ENCODE measurements at places on chromosomes 7 and 10.

GRCh38 chr7:44182827-44183226 lies 6.4 kb downstream of the GCK start:
- no peak for DNase-seq

GRCh38 chr7:141114029-141114664 lies 40.3 kb downstream of the TMEM178B start:
- no peak for DNase-seq

DNA sequence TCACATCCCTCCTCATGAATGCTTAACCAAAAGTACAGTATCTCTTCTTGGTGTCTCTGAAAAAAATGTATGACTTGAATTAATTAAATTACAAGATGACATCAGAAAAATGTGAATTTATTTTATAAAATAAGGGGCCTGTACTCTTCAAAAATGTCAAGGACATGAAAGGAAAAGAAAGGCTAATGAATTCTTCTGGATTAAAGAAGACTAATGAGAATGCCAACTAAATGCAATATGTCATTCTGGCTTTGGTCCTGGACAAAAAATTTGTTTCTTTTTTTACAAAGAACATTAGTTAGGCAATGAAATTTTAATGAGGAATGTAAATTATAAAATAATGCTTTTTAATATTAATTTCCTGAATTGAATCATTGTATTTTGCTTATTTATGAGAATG lies 1125.7 kb downstream of the DNAJB9 start:
- no peak for DNase-seq

DNA sequence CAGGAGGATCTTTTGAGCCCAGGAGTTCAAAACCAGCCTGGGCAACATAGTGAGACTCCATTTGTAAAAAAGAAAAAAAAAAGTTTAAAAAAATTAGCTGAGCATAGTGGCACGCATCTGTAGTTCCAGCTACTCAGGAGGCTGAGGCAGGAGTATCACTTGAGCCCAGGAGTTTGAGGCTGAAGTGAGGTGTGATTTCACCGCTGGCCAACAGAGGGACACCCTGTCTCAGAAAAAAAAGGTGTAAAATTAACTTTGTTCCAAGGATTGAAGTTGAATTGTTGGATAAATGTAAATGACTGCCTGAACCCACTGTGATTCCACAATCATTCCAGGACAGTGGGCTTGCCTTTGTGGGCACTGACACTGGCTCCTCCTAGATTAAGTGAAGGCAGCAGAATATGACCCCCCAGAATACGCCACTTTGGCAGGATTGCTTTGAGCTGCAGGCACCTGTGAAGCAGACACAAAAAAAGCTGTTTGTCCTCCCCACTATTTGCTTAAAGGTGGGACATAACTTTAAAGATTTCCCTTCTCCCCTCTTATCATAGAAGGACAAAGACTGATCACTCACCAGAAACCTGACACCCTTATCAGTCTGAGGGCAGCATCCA lies 57.2 kb upstream of the FOXI2 start:
- DNase-seq, result no peak

DNA sequence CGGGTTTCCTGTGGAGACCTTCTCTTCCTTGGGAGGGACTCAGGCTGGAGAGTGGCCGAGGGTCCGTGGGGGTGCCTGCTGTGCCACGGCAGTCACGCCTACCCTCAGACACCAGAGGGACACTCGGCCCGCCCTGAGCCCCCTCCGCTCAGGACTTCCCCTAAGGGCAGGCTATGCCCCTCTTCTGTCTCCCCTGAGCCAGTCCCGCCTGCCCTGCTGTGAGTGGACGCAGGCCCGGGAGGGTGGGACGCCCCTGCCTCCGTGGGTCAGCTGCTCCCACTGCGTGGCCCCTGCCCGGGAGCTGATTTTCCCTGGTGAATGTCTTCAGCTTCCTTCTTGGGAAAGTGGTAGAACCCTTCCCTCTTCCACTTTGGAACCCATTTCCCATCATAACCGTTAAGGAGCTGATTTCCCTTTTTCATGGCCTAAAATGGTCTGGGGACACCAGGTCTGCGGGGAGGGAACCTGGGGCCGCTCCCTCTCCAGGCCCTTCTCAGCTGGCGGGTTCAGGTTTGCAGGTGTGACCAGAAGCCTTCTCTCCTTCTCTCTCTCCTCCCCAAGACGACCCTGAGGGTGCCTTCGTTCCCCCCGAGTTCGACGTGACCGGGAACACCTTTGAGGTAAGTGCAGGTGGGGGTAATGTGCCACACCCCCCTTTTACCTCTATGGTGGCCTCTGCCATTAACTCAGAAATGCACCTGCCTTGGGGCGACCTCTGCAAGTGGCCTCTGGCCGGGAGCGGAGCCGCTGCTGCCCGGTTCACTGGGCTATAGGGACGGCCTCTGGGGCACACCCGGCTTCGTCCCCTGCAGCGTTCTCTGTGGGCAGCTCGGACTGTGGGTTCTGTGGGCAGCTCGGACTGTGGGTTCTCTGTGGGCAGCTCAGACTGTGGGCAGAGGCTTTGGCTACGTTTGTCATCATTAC lies 7.9 kb downstream of the KNDC1 start:
- DNase-seq, result no peak

- no peak for DNase-seq
These were observed 707.2 kb downstream of the MAGI2 start for GRCh38 chr7:78746301-78746700.

- no peak for DNase-seq
These were observed 34.6 kb downstream of the XRCC2 start for GRCh38 chr7:152641384-152641783.

All from NCI-H187 (cell line).